Endothelial cell (in vitro differentiated cells): ENCODE measurements at places on chromosomes 12 and 14. TPM values are rescaled to one million over a fixed set of nuclear protein-coding genes. Genes with fewer than 3 reads are reported as not detected.

GRCh38 chr14:50822501-50823042 lies 8.4 kb downstream of the NIN start:
- H3K4me3 ChIP-seq = no peak overlapping the region
- no peaks in the 10 kb centered on the region for H3K4me1 ChIP-seq
- no peak for DNase-seq

- peak; percentile 23 for DNase-seq
- no peak overlapping the region for H3K4me3 ChIP-seq
- H3K27me3 ChIP-seq = peaks cover 9% of the 10 kb centered on the region
- peaks cover 40% of the 10 kb centered on the region for H3K36me3 ChIP-seq
These were observed 15.4 kb downstream of the TEAD4 start for GRCh38 chr12:2974560-2974971.

DNA sequence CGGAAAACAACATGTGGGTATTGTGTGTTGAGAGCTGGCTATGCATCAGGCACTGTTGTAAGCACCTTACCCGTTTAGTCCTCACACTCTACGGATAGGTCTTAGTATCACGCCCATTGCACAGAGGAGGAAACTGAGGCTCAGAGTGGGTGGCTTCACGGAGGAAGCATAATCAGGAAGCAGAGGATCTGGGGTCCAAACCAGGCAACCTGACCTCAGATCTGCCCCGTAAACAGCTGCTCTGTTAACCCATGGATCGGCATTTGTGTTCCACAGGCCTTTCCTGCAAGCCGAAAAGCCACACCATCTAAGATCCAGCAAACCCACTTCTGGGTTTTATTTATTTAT lies 107.9 kb downstream of the SCARB1 start:
- no peak overlapping the region for H3K27ac ChIP-seq
- H3K4me3 ChIP-seq = no peak overlapping the region
- H3K4me1 ChIP-seq = peaks cover 4% of the 10 kb centered on the region
- no peak for DNase-seq
- peaks cover 13% of the 10 kb centered on the region for H3K27me3 ChIP-seq

DNA sequence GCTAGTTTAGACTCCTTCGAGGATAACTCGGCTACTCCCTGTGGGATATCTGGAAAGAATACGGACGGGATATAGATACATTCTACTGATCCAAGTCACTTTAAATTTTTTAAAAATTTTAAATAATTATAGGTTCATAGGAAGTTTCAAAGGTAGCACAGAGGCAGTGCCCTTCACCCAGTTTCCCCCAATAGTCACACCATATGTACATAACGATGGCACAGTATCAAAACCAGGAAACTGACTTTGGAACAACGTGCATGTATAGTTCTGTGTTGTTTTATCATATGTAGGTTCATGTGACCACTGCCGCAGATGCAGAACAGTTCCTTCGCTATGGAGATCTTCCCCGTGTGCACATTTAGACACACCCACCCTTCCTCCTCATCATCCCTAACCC lies 352.3 kb downstream of the CACNA1C start:
- no peak overlapping the region for H3K27ac ChIP-seq
- peaks cover 9% of the 10 kb centered on the region for H3K27me3 ChIP-seq
- no peaks in the 10 kb centered on the region for H3K36me3 ChIP-seq
- no peak overlapping the region for H3K4me3 ChIP-seq
- H3K4me1 ChIP-seq = peaks cover 17% of the 10 kb centered on the region

ENDOU gene
- 1.6 TPM for total RNA-seq

DNA sequence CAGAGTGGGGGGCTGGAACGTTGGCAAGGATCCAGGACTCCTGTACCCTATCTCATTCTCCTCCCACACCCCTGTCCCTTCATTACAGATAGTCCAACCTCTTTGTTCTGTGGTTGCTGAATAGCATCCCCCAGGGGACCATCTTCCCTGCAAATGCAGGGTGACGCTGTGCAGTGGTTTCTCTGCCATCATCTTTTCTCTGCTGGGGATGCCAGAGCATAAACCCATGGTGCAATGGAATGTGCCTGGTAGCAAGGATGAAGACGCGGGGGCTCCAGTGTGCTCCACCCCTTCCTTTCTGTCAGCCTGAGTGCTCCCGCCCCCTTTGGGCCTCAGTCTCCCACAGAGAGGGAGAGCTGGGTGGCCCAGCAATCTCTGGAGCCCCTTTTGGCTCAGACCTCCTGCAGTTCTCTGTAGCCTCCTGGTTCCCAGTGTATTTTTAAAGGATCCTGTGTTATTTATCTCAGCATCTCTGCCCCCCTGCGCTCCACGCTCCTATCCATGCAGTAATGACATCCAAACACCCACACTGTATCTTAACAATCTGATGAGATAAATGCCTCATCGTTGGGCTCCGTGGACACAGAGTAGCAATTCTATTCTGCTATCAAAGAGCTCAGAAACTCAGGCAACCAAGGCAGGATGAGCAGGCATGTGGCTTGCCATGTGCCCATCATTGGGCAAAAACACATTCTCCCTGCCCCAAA lies 212.8 kb downstream of the CACNA1C start:
- H3K4me3 ChIP-seq = no peak overlapping the region
- no peaks in the 10 kb centered on the region for H3K4me1 ChIP-seq
- H3K27ac ChIP-seq = no peak overlapping the region
- no peaks in the 10 kb centered on the region for H3K36me3 ChIP-seq
- no peaks in the 10 kb centered on the region for H3K27me3 ChIP-seq

DNA sequence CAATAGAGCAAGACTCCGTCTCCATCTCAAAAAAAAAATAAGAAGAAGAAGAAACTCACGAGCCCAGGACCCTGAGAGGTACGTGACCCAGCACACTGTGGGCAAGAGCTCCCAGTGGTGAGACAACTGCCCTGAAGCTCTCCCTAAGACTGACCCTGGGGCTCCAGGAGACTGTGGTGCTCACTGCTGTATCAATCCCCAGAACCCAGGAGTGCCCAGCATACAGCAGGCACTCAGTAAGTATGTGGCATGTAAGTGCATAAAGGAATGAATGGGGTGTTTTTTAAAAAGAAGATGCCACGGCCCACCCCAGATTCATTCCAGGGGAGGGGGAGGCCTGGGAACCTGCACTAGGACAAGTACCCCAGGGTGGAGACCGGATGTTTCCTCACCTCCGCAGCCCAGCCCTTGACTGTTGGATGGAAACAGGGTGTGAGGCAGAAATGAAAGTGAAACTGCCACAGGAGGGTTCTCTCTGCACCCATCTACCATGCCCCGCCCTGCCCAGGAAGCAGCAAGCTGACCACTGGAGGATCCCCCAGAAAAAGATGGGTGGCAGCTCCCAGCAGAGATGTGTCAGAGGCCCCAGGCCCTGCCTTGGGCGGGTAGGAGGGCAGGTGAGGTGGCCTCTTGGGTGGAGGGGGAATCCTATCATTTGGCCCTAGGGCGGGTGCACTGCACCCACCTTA lies 12.2 kb downstream of the ITPK1 start:
- peaks cover 2% of the 10 kb centered on the region for H3K27me3 ChIP-seq
- no peak for DNase-seq
- H3K4me1 ChIP-seq = peaks cover 7% of the 10 kb centered on the region
- no peak overlapping the region for H3K4me3 ChIP-seq

- no peaks in the 10 kb centered on the region for H3K36me3 ChIP-seq
- no peaks in the 10 kb centered on the region for H3K27me3 ChIP-seq
- H3K27ac ChIP-seq = no peak overlapping the region
These were observed 414.8 kb upstream of the MGAT4C start for GRCh38 chr12:86670986-86671385.

GRCh38 chr12:97758194-97758501 lies 295.5 kb downstream of the RMST start:
- DNase-seq = no peak
- H3K36me3 ChIP-seq = no peaks in the 10 kb centered on the region
- H3K4me3 ChIP-seq = no peak overlapping the region
- no peaks in the 10 kb centered on the region for H3K4me1 ChIP-seq

THTPA gene
- 6.9 TPM for total RNA-seq

- DNase-seq = no peak
- H3K4me1 ChIP-seq = no peaks in the 10 kb centered on the region
- peaks cover 6% of the 10 kb centered on the region for H3K27me3 ChIP-seq
- H3K36me3 ChIP-seq = no peaks in the 10 kb centered on the region
- H3K27ac ChIP-seq = no peak overlapping the region
- no peak overlapping the region for H3K4me3 ChIP-seq
These were observed 32.0 kb downstream of the NGB start for GRCh38 chr14:77238996-77239395.

DLGAP5 gene
- 12.8 TPM for total RNA-seq

DNA sequence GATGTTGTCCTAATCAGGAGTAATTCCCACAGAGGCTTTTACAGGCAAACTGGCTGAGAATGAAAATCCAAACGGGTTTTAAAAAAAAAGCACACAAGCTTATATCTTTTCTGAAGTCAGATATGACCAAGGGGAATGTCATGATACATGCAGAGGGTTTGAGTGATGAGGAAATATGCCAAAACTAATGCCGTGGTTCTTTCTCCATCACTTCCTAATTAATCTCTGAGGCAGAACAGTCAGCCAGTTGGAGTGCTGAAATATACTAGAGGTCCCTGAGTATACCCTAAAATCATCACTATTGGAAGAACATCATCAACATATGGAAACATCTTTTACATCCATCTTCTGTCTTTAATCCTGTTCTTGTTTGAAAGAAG lies 160.8 kb upstream of the FAR2 start:
- H3K4me1 ChIP-seq = peaks cover under 1% of the 10 kb centered on the region
- H3K36me3 ChIP-seq = no peaks in the 10 kb centered on the region
- no peaks in the 10 kb centered on the region for H3K27me3 ChIP-seq
- H3K27ac ChIP-seq = no peak overlapping the region

TMCC3 gene
- total RNA-seq = 48.1 TPM

GRCh38 chr12:49342066-49342913 lies 4.4 kb upstream of the DNAJC22 start:
- H3K36me3 ChIP-seq = no peaks in the 10 kb centered on the region
- DNase-seq = peak; percentile 94

DNA sequence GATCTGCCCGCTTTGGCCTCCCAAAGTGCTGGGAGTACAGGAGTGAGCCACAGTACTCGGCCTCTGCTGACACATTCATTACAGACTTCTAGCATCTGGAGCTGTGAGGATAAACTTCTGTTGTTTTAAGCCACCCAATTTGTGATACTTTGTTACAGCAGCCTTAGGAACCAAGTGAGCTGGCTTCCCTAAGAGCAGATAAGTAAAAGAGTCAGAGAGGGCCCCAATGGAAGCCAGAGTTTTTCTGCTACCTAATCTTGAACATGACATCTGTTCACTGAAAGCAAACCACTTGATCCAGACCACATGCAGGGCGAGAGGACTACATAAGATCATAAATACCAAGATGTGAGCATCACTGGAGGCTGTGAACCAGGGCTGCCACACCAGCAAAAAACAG lies 3.7 kb upstream of the MAPKAPK5 start:
- no peak overlapping the region for H3K27ac ChIP-seq
- H3K4me1 ChIP-seq = peaks cover 25% of the 10 kb centered on the region
- no peak for DNase-seq
- H3K36me3 ChIP-seq = peaks cover 34% of the 10 kb centered on the region

DNA sequence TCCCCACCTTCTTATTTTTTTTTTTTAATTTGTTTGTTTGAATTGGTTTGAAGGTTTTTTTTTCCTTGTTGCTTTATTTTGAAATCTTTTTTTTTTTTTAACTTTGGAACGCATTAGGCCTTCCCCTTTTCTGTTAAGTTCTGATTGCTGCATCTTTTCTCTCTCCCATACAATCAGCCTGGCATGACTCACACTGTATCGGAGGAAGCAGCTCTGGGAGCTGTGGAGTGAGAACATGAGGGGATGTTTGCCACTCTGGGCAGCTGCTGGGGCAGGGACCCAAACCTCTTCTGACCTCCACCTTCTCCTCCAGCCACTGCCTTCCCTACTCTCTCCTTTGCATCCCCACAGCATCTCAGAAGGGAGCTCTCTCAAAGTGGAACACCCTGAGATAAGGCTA lies 160.3 kb upstream of the FKBP4 start:
- peaks cover 9% of the 10 kb centered on the region for H3K36me3 ChIP-seq
- no peak for DNase-seq

DNA sequence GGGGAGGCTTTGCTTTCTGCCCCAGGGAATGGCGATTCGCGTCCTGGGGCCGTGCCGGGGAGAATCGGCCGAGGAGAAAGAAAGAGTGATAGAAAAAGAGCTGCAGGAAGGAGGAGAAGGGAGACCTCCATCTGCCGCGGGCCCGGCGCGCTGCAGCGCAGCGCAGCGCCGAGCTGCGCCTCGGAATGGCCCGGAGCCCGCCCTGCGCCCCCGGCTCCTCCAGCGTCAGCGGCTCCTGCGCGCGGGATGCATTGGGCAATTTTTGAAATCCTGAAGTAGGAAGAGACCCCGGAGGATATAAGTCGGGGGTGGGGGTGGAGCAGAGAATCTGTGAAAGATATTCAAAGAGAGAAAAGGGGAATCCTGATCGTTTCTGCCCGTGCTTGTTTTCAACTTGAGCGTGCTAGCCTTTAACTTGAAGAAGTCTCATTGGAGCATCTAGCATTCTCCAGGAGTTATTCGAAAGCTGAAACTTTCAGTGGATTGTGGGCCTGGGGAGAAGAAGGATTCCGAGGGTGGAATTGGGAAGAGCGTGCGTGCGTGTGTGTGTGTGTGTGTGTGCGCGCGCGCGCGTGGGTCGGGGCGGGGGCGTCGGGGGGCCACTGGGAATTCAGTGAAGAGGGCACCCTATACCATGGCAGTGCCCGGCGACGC lies 441 bp downstream of the PDE3A start:
- peak; percentile 44 for DNase-seq
- peaks cover 4% of the 10 kb centered on the region for H3K4me1 ChIP-seq
- H3K27ac ChIP-seq = no peak overlapping the region
- H3K36me3 ChIP-seq = no peaks in the 10 kb centered on the region
- H3K27me3 ChIP-seq = peaks cover 2% of the 10 kb centered on the region

- H3K27ac ChIP-seq = peak overlapping the region; percentile 6
- H3K4me1 ChIP-seq = no peaks in the 10 kb centered on the region
- DNase-seq = no peak
- H3K4me3 ChIP-seq = no peak overlapping the region
- peaks cover 3% of the 10 kb centered on the region for H3K36me3 ChIP-seq
These were observed 93.0 kb downstream of the SLC25A47 start for GRCh38 chr14:100416081-100416680.

DNA sequence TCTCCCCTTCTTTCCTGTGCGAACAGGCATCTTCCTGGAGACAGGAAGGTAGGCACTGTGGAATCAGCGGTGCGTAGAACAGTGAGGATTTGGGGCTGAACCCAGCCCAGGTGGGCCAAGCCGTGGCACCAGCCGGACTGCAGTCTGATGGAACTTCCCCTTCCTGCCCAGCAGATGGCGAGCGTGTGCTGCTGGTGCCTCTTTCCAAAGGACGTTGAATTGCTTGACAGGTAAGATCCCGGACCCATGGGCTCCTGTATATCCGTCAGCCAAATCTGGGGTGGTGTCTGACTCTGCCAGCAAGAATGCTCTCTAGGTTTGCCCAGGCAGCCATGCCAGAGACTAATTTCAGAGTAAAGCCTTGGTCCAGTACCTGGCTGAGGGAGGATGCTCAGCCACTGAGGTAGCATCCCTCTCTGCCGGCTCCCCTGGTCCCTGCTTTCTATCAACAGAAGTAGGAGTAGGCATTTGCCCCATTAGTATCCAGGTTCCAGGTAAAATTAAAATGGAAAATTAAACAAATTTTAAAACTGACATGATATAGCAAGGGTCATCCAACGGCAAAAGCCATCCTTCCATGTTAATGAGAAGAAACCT lies 21.1 kb upstream of the KCNA5 start:
- peak; percentile 53 for DNase-seq
- H3K4me3 ChIP-seq = no peak overlapping the region
- peaks cover 5% of the 10 kb centered on the region for H3K27me3 ChIP-seq
